ENCODE measurements at places on chromosomes 6 and 20.

DNA sequence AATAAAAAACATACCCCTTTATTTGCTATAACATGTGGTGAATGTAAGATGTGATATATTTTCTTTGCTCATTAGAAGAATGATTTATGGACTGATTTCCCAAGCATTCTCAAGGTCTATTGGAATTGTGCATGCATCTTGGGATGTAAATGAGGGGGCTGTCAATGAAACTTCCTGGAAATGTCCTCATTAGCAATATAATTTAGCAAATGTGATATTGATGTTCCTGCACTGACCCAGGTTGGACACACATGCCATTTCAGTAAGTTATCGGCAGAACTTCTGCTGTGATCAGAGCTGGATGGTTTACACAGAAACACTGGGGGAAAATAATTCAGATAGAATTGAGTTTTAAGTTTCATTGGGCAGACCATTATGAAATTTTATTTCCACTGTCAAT, 99.9 kb downstream of the ELOVL4 start:
- DNase-seq = no peak

- no peak for DNase-seq
Measured at GRCh38 chr20:47419953-47420514, 63.5 kb upstream of the ZMYND8 start.

GRCh38 chr6:79208816-79209215, 25.7 kb downstream of the HMGN3 start:
- DNase-seq = peak; percentile 86

- DNase-seq = no peak
Measured at GRCh38 chr6:31037169-31037568, 26.9 kb downstream of the MUC22 start.

GRCh38 chr6:48476257-48476656, 365.3 kb upstream of the PTCHD4 start:
- no peak for DNase-seq

DNA sequence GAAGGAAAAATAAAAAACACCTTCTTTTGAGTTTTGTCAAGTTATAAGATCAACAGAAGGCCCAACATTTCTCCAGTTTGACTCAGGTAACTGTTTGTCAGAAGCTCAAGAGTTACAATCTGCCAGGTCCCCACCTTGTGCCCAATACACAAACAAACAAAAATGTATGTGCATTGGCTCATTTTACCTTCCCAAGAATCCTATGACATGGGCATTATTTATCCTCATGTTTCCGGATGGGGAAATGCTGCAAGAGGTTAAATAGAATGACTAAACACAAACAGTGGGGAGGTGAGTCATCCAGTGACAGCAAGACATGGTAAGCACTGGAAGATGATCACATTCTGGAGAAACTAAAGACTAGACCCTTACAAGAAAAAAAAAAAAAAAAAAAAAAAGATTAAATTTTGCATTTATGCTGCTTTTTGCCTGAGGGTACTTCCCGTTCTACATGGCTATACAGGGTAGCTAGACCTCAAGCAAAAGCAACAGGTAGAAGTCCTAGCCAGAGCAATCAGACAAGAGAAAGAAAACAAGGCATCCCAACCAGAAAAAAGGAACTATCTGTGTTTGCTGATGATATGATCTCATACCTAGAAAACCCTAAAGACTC, 23.6 kb upstream of the ANKRD60 start:
- DNase-seq = peak; percentile 92

DNA sequence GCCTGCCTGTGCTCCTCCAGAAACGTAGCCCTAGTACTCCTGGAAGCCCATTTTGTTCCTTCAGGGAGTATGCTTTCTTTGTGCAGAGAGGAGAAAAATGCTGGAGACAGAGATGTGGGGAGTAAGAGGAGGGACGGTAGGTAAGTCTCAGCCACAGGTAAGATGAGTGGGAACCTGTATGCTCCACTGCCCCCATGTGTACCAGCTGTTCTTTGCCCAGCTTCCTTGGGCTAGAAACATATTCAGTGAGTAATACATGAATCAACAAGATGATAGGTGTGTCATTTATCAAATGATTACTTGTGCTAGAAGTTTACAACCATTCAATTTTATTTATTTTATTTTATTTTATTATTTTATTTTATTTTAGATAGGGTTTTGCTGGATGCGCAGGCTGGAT, 13.6 kb upstream of the CEP85L start:
- no peak for DNase-seq

GRCh38 chr20:63969838-63970713, at the start of gene ZNF512B:
ZNF512B (minus strand) TSS chr20:63969930; CDS start chr20:63967950, 1,980 bp downstream.
- DNase-seq = no peak

GRCh38 chr6:34131326-34132290, 14.3 kb downstream of the GRM4 start:
- DNase-seq = no peak

GRCh38 chr20:46701057-46701456, 8.4 kb upstream of the SLC2A10 start:
- no peak for DNase-seq

- no peak for DNase-seq
Measured at GRCh38 chr6:168532070-168532469, 91.1 kb downstream of the SMOC2 start.

GRCh38 chr6:17721671-17722070, 14.9 kb upstream of the NUP153 start:
- no peak for DNase-seq

GRCh38 chr6:104418125-104418524, 441.6 kb downstream of the HACE1 start:
- DNase-seq = peak; percentile 32

DNA sequence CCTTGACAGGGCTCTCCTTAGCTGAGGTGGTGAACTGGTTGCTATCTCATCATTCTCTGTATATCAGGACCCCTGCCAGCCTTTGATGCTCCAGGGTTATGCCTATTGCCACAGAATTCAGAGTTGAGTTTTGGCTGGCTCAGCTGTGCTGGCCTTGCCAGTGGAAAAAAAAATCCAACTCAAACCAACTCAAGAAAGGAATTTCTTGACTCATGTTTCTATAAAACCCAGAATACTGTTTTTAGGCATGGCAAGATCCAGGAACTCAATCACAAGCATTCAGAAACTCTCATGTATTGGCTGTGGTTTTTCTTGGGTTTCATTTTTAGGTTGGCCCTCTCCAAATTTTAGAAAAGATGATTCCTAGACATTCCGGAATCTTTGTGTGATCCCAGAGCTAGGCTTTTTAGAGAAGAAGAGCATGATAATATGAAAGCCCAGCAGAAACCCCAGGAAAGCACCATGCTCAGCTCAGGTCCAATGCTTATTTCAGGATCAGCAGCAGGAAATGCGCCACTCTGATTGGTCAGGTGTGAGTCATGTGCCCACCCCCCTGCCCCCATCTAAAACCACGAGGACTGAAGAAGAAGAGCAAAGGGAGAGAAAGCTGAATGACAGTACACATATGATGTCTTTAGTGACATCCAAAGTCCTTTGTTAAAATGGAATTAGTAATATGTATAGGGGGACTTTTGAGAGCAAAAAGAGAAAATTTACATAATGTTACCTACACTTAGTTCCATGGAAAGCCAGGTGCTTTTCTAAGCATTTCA, 122.9 kb downstream of the RNF144B start:
- DNase-seq = no peak

- DNase-seq = no peak
Measured at GRCh38 chr6:33198159-33198852, 2.2 kb downstream of the RXRB start.

DNA sequence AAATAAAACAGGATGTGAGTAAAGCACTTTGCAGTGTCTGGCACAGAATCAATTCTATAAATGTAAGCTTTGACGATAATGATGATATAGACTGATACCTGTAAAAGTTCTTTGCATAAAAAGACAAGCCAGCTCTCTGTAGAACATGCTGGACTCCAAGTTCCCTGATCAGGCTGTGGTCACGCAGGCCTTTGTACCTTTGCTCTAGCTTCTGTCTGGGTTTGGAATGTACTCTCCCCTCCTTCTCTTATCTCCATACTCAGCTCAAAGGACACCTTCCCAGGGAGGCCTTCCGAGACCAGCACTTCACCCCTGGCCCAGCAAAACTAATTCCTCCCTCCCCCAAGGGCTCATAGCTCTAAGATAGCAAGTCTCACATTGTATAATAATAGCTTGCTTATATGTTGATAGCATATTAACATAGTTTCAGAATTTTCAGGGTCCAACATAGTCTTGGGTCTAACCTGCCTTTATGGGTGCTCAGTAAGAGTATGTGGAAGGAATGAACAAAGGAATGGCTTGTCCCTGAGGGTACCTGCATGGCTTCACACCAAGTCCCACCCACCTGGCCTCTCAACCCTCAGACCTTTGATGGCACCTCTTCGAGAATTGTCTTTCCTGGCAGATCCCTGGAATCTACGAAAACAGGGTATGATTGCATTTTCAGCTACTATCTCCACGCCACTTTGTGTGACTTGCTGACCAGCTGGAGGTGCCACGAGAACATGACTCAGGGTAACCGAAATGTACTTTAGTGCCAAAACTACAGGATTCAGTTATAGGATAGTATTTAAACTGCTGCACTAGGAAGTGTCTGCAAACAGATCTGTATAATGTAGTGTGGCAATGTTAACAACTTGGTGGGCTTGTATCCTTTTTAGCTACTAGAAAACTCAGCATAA, 41.7 kb upstream of the PIM1 start:
- DNase-seq = no peak

GRCh38 chr6:22313796-22314195, 17.0 kb upstream of the PRL start:
- DNase-seq = peak; percentile 1

GRCh38 chr6:168577496-168577895, 136.5 kb downstream of the SMOC2 start:
- no peak for DNase-seq

DNA sequence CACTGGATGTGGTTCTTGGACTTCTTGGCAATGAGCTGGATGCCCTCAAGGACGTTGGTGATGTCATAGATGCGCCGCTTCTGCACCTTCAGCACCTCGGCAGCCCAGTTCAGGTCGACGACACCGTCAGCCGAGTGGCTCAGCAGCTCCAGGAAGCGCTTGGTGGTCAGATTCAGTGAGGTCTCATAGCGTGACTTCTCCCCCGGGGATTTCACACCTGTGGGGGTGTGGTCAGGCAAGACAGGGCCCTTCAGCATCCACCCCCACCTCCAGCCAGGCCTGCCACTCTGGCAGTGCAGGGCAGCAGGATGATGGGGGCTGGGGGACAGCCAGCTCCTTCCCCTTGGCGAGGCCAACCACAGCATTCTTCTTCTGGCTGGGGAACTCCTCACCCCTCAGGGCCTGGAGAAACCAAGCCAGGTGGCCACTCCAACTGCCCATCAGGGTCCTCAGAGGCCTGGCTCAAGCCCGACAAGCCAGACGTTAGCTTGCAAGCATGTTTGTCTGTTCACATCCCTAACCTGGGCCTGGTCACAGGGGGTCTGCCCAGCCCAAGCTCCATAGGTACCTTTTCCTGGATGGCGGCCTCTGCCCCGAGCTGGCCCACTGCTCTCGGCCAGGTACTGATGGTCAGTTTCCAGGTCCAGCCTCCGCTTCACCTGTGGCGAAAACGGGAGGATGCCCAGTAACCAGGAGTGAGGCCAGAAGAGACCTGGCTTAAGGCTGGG, 5.7 kb upstream of the NECAB3 start:
- no peak for DNase-seq

GRCh38 chr6:69936674-69937363, 70.5 kb downstream of the COL19A1 start:
- DNase-seq = no peak

GRCh38 chr20:46605978-46606816, 45.1 kb downstream of the SLC13A3 start:
- DNase-seq = no peak
